NCI-H226 (cell line): ENCODE measurements at places on chromosomes 7 and 10.
A peak's percentile ranks its signal among the peaks of the same experiment; 100 is the strongest.

- DNase-seq = peak; percentile 89
Observed at GRCh38 chr7:42734568-42734967, 177.3 kb downstream of the C7orf25 start.

GRCh38 chr10:122939856-122940543 lies 14.0 kb downstream of the C10orf88 start:
- DNase-seq = peak; percentile 55

- no peak for DNase-seq
Observed at GRCh38 chr7:65371468-65371867, 2.2 kb upstream of the ZNF92 start.

GRCh38 chr10:102634686-102635085 lies 9.6 kb upstream of the TRIM8 start:
- no peak for DNase-seq

DNA sequence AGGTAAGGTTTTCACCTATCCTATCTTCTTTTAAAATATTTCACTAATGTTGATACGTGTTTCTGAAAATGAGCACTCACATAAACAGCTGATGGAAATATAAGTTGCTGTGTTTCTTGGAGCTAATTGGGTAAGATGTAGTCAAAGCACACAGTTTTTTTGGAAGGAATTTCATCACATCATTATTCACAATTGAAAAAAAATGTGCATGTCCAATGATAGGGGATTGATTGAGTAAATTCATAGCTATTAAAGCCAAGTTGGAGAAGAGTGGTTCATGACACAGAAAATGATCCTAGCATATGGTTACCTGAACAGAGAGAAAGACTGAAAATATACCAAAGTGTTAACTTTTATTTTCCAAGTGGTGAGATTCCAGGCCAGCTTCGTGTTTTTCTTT lies 29.6 kb downstream of the GLI3 start:
- DNase-seq = no peak

DNA sequence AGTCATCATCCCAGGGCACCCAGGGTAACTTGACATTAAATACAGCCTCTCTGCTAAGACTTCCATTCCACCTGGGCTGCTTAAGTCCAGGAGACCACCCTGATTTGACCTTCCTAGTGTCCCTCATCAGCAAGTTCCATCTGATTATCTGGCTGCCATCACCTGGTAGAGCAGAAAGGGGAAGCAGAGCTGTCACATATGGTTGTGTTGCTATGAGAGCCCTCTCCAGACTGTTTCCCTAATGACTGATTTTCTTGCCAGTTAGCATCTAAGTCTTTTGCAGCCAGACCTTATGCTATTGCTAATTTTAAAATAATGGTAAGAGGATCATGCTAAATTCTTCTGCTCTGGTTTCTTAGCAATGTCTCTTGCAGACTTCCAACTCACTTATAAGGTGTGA lies 38.7 kb downstream of the KCNH2 start:
- no peak for DNase-seq

- no peak for DNase-seq
Observed at GRCh38 chr7:20320322-20320721, 10.4 kb upstream of the ITGB8 start.

GRCh38 chr7:105132335-105132734 lies 118.3 kb downstream of the KMT2E start:
- no peak for DNase-seq

- DNase-seq = peak; percentile 49
Observed at GRCh38 chr10:92291921-92292845, 1.2 kb downstream of the MARCHF5 start.

DNA sequence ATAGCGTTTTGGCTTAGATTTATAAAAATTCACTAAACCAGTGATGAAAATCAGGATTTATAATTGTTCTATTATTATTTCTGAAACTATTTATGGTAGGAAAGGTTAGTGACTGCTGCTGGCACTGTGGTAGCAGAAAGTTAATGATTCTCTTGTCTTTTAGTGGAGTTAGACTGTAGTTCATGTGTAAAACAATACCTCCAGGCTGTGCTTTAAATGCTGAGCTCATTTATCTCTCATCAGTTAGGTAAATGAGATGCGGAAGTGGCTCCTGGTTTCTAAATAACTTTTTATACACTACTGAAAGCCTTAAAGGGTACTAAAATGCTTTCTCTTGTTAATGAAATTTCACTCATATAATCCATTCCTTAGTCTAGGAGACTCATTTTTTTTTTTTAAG lies 326.8 kb upstream of the POT1 start:
- DNase-seq = no peak

DNA sequence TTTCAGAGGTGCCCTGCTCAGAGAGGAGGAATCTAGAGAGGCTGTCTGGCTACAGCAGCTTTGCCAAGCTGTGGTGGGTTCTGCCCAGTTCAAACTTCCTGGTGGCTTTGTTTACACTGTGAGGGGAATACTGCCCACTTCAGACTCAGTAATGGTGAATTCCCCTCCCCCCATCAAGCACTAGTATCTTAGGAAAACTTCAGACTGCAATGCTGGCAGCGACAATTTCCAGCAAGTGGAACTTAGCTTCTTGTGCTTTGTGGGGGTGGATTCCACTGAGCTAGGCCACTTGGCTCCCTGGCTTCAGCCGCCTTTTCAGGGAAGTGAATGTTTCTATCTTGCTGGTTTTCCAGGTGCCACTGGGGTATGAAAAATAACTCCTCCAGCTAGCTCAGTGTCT lies 42.8 kb downstream of the CYP2C8 start:
- DNase-seq = no peak

DNA sequence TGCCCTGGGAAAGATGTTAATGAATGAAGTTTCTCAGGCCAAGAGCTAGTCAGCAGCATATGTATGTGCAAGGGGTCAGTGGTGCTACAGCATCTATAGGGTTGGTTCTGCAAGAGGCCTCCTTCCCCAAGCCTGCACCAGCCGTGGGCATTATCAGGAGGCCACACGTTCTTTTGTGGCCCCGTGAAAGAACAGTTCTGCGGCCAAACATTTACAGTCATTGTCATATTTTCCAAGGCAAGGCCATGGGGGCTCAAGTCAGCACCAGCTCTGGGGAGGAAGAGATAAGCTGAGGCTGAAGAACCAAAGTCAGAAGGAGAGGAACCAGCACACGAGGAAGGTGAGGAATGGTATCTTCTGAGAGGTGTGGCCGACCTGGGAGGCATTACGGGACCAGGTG lies 54.4 kb upstream of the TMEM72 start:
- DNase-seq = no peak

GRCh38 chr7:20307901-20308300 lies 22.8 kb upstream of the ITGB8 start:
- DNase-seq = no peak

DNA sequence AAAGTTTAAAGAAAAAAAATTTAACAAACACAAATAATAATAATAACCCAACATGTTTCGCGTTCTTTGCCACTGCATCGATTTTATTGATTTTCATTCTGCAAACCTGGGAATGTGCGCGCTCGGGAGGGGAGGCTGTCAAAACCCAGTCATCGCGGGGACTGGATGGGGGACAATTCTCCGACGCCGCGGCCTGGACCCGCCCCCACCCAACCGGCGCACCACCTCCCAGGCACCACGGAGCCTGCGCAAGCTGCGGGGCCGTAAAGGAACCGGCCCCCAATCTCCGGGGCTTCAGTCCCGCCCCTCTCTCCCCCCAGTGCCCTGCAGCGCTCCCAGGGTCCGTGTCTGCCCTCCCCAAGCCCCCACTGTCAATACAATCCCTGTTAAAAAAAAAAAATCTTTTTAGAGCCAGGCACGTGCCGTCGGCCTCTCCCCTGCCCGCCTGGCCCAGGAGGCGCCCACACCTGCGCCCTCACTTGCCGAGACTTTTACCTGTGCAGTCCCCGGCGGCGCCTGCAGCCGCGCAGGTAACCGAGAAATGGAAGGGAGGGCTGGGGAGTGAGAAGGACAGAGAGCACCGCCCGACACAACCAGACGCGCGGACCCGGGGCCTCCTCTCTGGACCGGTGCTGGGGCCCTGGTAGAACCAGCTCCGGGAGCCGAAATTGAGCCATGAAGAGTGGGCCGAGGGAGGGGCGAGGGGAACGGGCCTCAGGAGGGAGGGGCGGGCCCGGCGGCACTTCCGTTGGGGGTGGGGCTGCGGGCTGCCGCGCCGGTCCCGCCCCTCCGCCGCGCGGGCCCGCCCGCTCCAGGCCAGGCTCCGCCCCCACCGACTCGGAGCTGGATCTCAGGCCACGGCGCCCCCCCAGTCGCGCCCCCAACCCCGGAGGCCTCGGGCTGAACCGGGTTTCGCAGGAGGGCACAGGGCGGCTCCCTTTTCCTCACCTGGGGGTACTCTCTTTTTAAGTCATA lies 7.6 kb upstream of the ZNF503 start:
- peak; percentile 42 for DNase-seq

- DNase-seq = no peak
Observed at GRCh38 chr10:54131833-54132232, 669.2 kb downstream of the PCDH15 start.

- DNase-seq = no peak
Observed at GRCh38 chr7:149093228-149093627, 2.7 kb upstream of the ZNF786 start.

- peak; percentile 16 for DNase-seq
Observed at GRCh38 chr10:76082232-76082631, 650.8 kb downstream of the LRMDA start.

DNA sequence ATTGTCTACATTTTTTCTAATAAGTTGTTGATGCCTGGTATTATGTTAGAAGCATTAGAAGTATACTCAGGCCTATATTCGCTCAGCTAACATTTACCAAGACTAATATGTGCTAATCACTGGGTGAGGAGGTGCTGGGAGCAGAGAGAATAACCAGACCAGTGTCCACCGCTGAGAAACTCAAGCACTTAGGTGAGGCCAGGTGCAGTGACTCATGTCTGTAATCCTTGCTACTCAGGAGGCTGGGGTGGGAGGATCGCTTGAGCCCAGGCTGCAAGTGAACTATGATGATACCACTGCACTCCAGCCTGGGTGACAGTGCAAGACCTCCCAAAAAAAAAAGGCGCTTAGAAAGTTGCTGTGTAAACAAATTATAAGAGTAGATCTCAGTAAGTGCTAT lies 182.2 kb upstream of the AOAH start:
- no peak for DNase-seq

GRCh38 chr7:25118048-25118753 lies 6.9 kb downstream of the CYCS start:
- DNase-seq = no peak
